NCI-H2081 treated with DMSO at 0.1 percent for 48 hours (cell line): ENCODE measurements at places on chromosomes 5 and 9.

DNA sequence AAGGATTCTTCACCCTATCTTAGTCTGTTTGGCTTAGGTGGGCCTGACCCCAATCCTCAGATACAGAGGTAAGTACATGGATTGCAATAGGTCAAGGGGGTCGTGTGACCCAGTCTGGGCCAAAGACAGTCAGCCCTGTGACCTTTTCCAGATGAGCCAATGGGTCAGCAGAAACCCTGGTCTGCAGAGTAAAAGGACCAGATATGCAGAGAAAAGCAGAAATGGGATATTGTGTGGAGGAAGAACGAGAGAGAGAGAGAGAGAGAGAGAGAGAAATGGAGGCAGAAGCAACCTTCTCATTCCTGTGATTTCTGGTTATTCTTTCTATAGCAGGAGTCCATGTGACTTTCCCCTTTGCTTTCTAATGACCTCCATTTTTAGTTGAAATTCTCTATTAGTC is 40.4 kb upstream of the CRB2 start:
- no peak for DNase-seq

DNA sequence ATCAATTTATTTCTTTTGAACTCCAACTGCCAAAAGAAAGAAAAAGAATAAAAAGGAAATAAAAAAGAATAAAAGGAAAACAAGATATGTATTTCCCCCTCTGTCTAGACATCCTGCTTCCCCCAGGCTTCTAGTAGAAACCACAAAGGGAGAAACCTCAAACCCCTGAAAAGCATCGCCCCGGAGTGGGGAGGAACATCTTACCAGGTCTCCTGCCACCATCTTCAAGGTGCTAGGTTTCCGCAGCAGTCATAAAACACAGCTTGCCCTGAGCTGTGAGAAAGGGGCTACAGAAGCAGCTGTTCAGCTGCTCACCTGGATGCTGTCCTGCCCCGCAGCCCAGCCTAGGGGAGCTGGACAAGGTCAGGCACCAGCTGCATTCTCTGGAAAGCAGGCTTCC is 487.7 kb downstream of the GADD45G start:
- DNase-seq, result no peak

GRCh38 chr5:19940192-19940591 is 47.8 kb downstream of the CDH18 start:
- no peak for DNase-seq

- no peak for DNase-seq
Measured at GRCh38 chr9:77764894-77765780, 117.0 kb upstream of the GNA14 start.

DNA sequence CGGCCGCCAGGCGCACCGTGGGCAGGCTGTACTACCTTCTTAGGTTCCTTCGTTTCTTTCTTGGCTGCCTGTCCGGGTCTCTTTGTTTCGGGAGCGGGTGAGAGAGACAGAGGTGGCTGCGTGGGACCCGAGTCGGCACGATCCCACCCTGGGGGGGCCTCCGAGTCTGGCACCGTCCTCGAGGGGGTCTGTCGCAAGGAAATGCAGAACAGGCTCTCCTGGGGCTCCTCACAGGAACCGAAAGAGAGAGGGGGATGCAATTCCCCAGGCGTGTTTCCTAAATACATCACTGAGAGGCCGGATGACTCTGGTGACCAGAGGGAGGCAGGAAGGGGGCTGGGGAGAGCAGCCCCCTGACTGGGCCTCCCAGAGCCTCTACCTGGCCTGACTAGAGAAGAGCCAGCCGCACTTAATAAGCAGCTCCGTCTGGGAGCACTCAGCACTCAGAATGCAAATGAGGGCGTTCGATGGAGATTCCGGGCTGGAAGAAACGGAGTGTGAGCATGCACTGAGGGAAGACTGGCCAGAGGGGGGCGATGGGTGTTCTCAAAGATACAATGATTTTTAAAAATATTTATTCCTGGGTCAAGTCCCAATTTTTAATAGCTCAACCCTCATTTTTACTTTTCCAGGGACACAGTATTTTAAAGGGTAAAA is 11.7 kb upstream of the INPP5E start:
- no peak for DNase-seq

DNA sequence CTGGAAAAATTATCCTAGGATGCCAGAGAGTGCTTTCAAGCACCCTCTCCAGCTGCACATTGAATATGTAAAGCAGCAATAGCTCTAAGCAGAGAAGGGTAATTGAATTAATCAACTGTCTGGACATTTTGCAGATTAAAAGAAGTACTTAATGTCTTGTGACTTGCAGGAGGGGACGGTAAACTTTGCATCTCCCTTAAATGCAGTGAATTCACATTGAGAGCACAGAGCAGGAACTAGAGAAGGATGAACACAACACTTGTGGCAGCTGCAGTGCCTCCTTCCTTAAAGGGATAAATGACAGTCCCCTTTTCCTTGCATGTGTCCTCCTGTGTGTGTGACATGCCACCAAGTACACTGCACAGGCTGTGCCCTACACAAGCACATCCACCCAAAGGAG is 7.4 kb upstream of the CDK5RAP2 start:
- DNase-seq, result no peak

- no peak for DNase-seq
Measured at GRCh38 chr5:76790632-76791290, 28.1 kb upstream of the F2RL1 start.
